ENCODE measurements at places on chromosomes 3 and 15.

GRCh38 chr15:23438816-23439466 lies 8.1 kb downstream of the GOLGA6L2 start:
- no peak for DNase-seq

DNA sequence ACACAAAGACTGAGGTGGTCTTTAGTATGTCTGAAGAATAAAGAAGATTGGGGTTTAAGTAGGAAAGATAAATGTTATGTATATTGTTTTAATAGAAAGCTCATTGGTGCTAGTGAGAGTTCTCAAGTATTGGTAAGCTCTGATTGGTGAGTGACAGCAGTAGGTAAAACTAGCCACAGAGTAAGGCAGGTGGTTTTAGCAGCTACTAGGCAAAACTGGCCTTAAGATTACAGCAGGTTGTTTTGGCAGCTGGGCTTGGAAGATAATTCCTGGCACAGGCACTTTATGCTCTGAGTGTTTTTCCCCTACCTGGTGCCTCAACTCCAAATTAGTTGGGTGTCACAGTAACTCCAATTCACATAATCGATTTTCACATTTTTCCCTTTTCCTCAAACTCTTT lies 66.3 kb downstream of the STAG1 start:
- DNase-seq = no peak

DNA sequence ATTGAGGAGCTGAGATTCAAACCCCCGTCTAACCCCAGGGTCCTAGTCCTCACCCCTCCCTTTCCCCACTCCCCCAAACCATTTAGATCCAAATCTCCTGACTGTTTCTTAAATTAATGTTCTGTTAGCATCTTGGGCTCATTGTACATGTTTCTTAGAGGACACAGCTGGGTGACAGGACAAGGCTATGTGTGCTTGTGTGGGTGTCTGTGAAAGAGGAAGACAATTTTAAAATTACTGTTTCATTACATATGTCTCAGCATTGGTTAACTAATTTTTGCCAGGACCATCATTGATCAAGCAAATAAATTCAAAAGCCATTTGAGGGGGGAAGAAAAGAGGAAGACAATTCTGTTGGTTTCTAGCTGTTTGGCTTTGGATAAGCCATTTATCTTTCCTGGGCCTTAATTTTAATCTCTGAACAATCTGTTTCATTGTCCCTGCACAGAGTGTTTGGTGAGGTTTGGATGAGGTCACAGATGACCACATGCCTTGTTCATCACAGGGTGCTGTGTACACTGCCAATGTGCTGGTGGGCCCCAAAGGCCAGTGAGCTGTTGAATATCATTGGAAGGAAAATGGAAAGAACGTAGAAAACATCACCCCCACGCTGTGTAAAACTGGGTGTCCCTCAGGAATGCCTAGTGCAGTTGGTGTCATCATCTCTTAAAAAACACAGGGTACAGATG lies 51.9 kb downstream of the RPLP1 start:
- no peak for DNase-seq

- no peak for DNase-seq
Observed at GRCh38 chr3:114709102-114709501, 415.3 kb downstream of the TIGIT start.
